Natural killer cell (primary cell): ENCODE measurements at places on chromosomes 16 and 17.
A peak's percentile ranks its signal among the peaks of the same experiment; 100 is the strongest.

- no peak for DNase-seq
These were observed at the start of gene OR3A2 for GRCh38 chr17:3385869-3386816. OR3A2 (minus strand) TSS chr17:3386308.

GRCh38 chr17:50920891-50921586, 54.9 kb upstream of the TOB1 start:
- no peak for DNase-seq

DNA sequence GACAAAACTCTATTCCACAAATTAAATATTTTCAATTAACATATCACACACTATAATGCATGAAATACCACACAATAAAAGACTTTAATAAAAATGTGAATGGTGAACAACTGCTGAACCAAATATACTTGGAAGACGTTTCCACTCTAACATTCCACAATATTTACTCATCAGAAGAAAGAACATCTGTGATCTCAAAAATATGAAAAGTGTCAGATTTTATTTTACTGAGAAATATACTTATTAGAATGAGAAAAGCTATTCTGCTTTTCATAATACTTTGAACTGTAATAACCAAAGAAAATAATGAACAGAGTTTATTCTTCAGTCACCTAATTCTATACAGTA, 181.8 kb upstream of the AXIN2 start:
- no peak for DNase-seq

GRCh38 chr17:45052052-45052772, 780 bp upstream of the DCAKD start:
- DNase-seq, result peak; percentile 69

DNA sequence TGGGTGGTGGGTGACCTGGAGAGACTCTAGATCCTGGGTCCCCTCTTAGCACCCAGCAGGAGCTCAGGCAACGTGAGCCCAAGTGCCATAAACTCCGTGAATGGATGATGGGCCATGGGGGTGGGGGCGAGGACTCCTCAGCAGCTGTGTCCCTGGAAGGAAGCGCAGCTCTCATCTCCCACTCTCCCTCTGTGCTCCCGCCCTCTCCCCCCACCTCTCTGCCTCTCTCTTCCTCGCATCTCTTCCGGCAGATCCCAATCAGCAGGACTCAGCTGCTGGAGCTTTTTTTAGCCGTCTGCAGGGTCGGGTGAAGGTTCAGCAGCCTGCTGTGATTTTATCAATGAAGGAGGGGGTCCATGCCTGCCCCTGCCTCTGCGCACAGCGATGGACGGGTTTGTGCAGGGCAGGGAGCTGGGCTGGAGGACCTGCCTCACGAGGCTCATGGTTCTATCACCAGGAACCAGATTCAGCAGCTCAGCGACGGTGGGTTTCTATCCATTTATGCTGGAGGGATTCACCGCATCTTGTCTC, 8.3 kb downstream of the CCR7 start:
- DNase-seq, result peak; percentile 7
